ENCODE measurements at places on chromosomes 5 and 9. TPM values are rescaled to one million over a fixed set of nuclear protein-coding genes. Genes with fewer than 3 reads are reported as not detected.

DNA sequence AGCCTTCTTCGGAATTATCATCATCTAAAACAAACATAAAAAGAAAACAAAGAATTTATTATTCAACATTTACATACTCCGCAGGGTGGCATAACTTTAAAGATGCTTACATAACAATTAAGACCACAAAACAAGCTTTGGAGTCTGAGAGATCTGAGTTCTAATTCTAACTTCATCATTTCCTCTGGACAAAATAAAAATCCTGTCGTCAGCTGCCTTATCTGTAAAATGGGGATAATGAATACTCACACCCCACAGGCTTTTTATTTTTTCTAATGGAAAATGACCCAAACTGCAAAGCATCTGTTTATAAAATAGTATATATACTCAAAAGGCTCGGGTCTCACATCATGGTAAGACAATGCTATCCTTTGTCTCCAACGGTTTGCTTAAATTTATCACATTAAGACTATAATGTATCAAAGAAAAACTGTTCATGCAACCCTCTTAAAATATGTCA is 4.3 kb downstream of the ARRDC3 start:
- peak overlapping the region; percentile 93 for H3K27ac ChIP-seq
- peaks cover 38% of the 10 kb centered on the region for H3K36me3 ChIP-seq
- peaks cover 18% of the 10 kb centered on the region for H3K4me1 ChIP-seq
- H3K4me3 ChIP-seq: peak overlapping the region; percentile 98
- DNase-seq: no peak
- no peaks in the 10 kb centered on the region for H3K27me3 ChIP-seq

- DNase-seq: peak; percentile 52
- no peaks in the 10 kb centered on the region for H3K27me3 ChIP-seq
- no peak overlapping the region for H3K27ac ChIP-seq
- no peaks in the 10 kb centered on the region for H3K36me3 ChIP-seq
- peaks cover 9% of the 10 kb centered on the region for H3K4me1 ChIP-seq
- no peak overlapping the region for H3K4me3 ChIP-seq
Observed at GRCh38 chr5:149399775-149400174, 20.7 kb upstream of the IL17B start.

DNA sequence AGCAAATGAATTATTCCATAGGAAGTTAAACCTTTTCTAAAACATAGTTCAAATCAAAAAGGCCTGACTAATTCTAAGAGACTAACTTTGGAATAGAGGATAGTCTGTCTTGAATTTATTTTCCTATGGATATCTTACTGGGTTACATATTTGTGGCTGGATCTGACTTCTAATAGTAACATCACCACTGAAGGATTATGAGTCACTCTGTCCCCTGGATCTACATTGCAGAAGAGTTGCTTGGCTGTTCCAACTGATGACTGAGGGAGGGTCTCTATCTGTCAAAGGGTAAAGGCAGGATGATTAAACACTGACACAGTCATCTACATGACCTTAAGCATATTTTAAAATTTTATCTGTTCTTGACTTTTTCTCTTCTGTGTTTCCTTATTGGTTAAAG is 119.6 kb upstream of the FST start:
- H3K4me3 ChIP-seq: no peak overlapping the region
- no peaks in the 10 kb centered on the region for H3K36me3 ChIP-seq
- no peaks in the 10 kb centered on the region for H3K4me1 ChIP-seq
- H3K27ac ChIP-seq: no peak overlapping the region

The HSPB3 gene
- total RNA-seq: not detected

- no peak overlapping the region for H3K4me3 ChIP-seq
- no peaks in the 10 kb centered on the region for H3K36me3 ChIP-seq
- peaks cover 3% of the 10 kb centered on the region for H3K4me1 ChIP-seq
- no peaks in the 10 kb centered on the region for H3K27me3 ChIP-seq
Observed at GRCh38 chr9:75200892-75201470, 112.7 kb downstream of the OSTF1 start.

DNA sequence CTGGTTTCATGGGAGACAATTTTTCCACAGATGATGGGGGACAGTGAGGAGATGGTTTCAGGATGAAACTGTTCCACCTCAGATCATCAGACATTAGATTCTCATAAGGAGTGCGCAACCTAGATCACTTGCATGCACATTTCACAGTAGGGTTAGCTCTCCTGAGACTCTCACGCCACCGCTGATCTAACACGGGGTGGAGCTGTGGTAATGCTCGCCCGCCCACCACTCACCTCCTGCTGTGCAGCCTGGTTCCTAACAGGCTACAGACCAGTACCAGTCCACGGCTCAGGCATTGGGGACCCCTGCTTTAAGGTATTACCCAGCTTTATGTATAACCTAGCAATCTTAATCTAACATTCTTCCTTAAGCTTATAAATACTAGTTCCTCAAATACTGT is 35.6 kb downstream of the TTC39B start:
- H3K4me1 ChIP-seq: no peaks in the 10 kb centered on the region
- H3K4me3 ChIP-seq: no peak overlapping the region
- H3K27me3 ChIP-seq: no peaks in the 10 kb centered on the region

DNA sequence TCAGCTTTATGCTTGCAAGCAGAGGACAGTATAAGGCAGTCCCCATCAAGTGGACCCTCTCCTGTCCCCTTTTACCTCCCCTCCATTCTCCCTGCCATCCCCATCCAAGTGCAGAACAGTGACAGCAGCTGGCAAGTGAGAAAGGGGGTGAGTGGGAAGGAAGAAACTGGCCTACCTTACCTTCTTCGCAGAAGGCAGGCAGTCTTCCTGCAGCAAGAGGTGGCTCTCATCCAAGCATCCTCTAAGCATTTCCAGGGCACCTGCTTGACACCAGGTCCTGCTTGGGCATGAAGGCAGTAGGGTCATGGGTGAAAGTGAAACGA is 77.3 kb upstream of the SH3PXD2B start:
- H3K4me3 ChIP-seq: no peak overlapping the region
- no peaks in the 10 kb centered on the region for H3K27me3 ChIP-seq
- H3K36me3 ChIP-seq: no peaks in the 10 kb centered on the region
- H3K4me1 ChIP-seq: no peaks in the 10 kb centered on the region
- no peak overlapping the region for H3K27ac ChIP-seq

The PCDHGA9 gene
- total RNA-seq: 13.0 TPM

DNA sequence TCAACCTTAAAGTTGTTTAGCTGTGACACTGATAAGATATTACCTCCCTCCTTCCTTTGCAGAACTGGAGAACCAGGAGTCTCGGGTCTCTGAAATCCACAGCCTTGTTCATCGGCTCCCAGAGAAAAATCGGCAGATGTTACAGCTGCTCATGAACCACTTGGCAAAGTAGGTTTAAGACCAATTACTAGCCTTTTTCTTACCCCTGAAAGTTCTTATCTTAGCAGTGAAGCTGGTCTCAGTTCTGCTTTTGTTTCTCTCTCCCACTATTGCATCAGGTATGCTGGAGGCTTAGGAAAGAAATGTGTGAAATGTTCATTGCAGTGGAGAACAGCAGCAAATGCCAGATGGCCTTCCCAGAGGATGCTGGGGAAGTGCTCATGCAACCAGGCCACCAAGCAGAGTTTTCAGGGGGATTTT is 287.4 kb downstream of the ARHGAP26 start:
- H3K4me3 ChIP-seq: no peak overlapping the region
- no peaks in the 10 kb centered on the region for H3K36me3 ChIP-seq
- 0 out of 2 replicates have a peak overlapping the region, but pooled peaks have one; percentile 2 for H3K27ac ChIP-seq
- DNase-seq: no peak
- H3K27me3 ChIP-seq: no peaks in the 10 kb centered on the region

The GPR150 gene
- total RNA-seq: 0.51 TPM

DNA sequence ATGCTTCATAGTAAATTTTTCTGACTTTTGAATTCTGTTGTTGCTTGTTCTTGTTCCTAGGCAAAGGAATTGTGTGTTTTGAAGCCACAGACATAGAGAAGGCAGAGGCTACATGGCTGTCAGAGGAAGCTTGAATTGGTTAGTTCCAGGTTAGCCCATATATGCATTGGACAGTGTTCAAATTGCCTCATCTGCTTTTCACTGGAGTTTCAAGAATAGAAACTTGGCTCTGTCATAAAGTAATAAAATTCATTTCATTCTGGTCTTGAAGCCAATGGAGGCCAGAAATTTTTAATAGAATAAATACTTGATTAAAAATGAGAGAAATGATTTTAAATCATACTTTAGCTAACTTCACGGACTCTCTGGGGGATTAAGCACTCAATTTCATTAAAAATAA is 178.0 kb downstream of the YIPF5 start:
- DNase-seq: no peak
- H3K4me1 ChIP-seq: no peaks in the 10 kb centered on the region
- H3K4me3 ChIP-seq: no peak overlapping the region
- H3K27me3 ChIP-seq: no peaks in the 10 kb centered on the region

The C9orf43 gene
- total RNA-seq: 0.82 TPM

- no peak for DNase-seq
- no peak overlapping the region for H3K4me3 ChIP-seq
- H3K27ac ChIP-seq: no peak overlapping the region
- no peaks in the 10 kb centered on the region for H3K4me1 ChIP-seq
- H3K27me3 ChIP-seq: no peaks in the 10 kb centered on the region
- no peaks in the 10 kb centered on the region for H3K36me3 ChIP-seq
Observed at GRCh38 chr5:156764176-156764971, 85.7 kb upstream of the PPP1R2B start.

DNA sequence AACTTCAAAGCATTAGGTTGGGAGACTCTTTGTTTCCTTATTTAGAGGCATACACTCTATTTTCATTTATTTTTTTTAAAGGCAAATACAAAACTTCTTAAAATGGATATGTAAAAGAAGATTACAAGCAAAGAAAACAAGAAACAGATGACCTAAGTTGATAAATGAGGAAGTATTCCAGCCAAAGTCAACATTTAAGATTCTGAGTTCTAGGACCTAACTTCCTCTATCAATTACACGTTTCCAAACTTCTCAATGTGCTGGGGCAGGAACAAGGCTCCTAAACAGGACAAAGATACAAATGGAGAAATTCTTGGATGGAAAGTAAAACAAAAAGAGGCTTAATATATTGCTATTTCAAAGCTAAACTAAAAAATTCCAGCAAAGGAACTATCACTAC is 89.5 kb downstream of the TLE1 start:
- no peak overlapping the region for H3K4me3 ChIP-seq
- H3K36me3 ChIP-seq: no peaks in the 10 kb centered on the region
- no peaks in the 10 kb centered on the region for H3K27me3 ChIP-seq

- no peak overlapping the region for H3K27ac ChIP-seq
- H3K27me3 ChIP-seq: no peaks in the 10 kb centered on the region
- H3K36me3 ChIP-seq: no peaks in the 10 kb centered on the region
- H3K4me3 ChIP-seq: no peak overlapping the region
- no peak for DNase-seq
Observed at GRCh38 chr9:126464694-126465441, 138.2 kb downstream of the MVB12B start.

The PCDHGA5 gene
- 9.7 TPM for total RNA-seq

GRCh38 chr9:135380311-135380960 is 99.1 kb upstream of the PPP1R26 start:
- H3K27ac ChIP-seq: no peak overlapping the region
- no peaks in the 10 kb centered on the region for H3K4me1 ChIP-seq
- H3K36me3 ChIP-seq: no peaks in the 10 kb centered on the region
- H3K27me3 ChIP-seq: no peaks in the 10 kb centered on the region

The NAIP gene
- 11.9 TPM for total RNA-seq

The MOCS2 gene
- 25.0 TPM for total RNA-seq

The SLC6A3 gene
- total RNA-seq: not detected
